ENCODE measurements at places on chromosomes 3 and 15.

DNA sequence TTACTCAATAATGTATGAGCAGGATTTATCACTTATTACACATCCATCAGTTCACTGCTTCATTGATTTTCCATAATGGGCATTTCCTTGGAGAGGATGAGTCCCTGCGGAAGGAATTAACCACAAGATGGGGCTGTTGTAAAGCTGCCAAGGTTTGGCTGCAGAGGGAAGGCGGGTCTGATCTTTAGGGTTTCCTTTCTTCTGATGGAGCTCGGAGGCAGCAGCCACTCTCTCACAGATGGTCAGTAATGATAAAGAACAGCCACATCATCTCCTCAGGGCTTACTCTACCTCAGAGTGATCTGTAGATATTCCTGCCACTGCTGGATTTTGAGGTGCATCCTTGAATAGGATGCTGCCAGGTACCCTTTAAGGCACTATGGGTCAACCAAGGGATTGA is 115.2 kb downstream of the USP13 start:
- peaks cover 11% of the 10 kb centered on the region for H3K4me1 ChIP-seq
- peaks cover 16% of the 10 kb centered on the region for H3K36me3 ChIP-seq
- no peaks in the 10 kb centered on the region for H3K27me3 ChIP-seq
- H3K4me3 ChIP-seq = no peak overlapping the region
- no peak overlapping the region for H3K27ac ChIP-seq

DNA sequence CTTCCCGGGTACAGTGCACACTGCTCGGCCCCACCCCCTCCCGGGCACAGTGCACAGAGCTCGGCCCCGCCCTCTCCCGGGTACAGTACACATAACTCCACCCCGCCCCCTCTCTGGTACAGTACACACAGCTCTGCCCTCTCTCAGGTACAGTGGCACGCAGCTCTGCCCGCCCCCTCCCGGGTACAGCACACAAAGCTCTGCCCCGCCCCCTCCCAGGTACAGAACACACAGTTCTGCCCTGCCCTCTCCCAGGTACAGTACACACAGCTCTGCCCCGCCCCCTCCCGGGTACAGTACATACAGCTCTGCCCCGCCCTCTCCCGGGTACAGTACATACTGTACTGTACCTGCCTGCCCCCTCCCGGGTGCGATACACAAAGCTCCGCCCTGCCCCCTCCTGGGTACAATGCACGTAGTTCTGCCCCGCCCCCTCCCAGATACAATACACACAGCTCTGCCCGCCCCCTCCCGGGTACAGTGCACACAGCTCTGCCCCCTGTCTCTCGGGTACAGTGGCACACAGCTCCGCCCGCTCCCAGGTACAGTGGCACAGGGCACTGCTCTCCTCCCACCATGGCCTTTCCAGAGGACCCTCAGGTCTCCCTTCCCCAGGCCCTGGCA is 16.4 kb upstream of the PRR20G start:
- no peak overlapping the region for H3K27ac ChIP-seq
- H3K4me3 ChIP-seq = no peak overlapping the region
- H3K27me3 ChIP-seq = peaks cover 3% of the 10 kb centered on the region
- H3K4me1 ChIP-seq = no peaks in the 10 kb centered on the region
- no peak for DNase-seq
- no peaks in the 10 kb centered on the region for H3K36me3 ChIP-seq

DNA sequence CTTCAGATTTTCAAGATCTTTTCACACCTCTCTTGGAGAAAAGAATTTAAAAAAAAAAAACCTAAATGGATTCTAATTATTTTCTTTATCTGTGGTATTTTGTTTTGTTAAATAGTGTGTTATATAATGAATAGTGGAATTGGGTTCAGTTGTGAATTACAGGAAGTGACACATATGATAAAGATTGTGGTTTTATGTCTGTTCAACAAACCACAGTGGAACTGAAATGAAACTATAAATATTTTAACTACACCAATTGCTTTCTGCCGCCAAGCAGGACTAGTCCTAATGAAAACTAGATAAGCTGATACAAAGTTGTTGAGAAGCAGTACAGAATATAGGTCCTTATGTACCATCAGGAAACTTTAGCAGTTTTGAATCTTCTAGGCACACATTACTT is 121.6 kb downstream of the UBE2E2 start:
- no peak for DNase-seq
- no peak overlapping the region for H3K27ac ChIP-seq
- peak overlapping the region; percentile 2 for H3K4me3 ChIP-seq
- H3K36me3 ChIP-seq = peaks cover 3% of the 10 kb centered on the region
- H3K4me1 ChIP-seq = peaks cover 14% of the 10 kb centered on the region

GRCh38 chr15:48556159-48556897 is 89.2 kb downstream of the FBN1 start:
- H3K4me3 ChIP-seq = no peak overlapping the region
- DNase-seq = no peak
- peaks cover 7% of the 10 kb centered on the region for H3K27me3 ChIP-seq
- H3K27ac ChIP-seq = no peak overlapping the region
- no peaks in the 10 kb centered on the region for H3K36me3 ChIP-seq

DNA sequence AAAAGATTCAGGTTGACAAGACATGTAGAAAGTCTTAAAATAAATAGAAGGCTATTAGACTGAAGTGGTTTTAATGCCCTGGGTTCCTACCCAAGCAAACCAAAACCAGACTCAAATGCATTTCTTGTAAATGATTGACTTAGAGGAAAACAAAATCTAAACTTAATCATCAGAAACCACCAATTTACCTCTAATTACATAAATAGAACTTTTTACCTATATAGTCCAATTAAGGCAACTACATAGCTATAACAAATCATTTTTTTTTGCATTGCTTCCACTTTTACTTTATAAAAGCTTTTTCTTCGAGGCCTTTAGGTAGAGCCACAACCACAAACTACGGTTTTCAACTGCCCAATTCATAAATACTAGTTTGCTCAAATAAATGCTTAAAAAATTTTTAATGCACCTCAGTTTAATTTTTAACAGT is 231.3 kb upstream of the ARHGEF26 start:
- no peaks in the 10 kb centered on the region for H3K36me3 ChIP-seq
- H3K4me1 ChIP-seq = no peaks in the 10 kb centered on the region
- H3K27me3 ChIP-seq = no peaks in the 10 kb centered on the region
- H3K27ac ChIP-seq = no peak overlapping the region
- DNase-seq = no peak
- no peak overlapping the region for H3K4me3 ChIP-seq

- peaks cover 34% of the 10 kb centered on the region for H3K36me3 ChIP-seq
- peaks cover 34% of the 10 kb centered on the region for H3K4me1 ChIP-seq
- H3K27ac ChIP-seq = peak overlapping the region; percentile 94
- H3K4me3 ChIP-seq = peak overlapping the region; percentile 95
- DNase-seq = no peak
Measured at GRCh38 chr15:66496951-66497501, 536 bp downstream of the SNAPC5 start.

- H3K36me3 ChIP-seq = no peaks in the 10 kb centered on the region
- H3K27ac ChIP-seq = no peak overlapping the region
- H3K27me3 ChIP-seq = no peaks in the 10 kb centered on the region
- DNase-seq = no peak
- H3K4me3 ChIP-seq = no peak overlapping the region
Measured at GRCh38 chr15:95148183-95148582, 916.8 kb downstream of the MCTP2 start.

- no peak for DNase-seq
- H3K27ac ChIP-seq = no peak overlapping the region
- no peaks in the 10 kb centered on the region for H3K4me1 ChIP-seq
- H3K27me3 ChIP-seq = no peaks in the 10 kb centered on the region
Measured at GRCh38 chr3:133836497-133837158, 31.0 kb downstream of the SRPRB start.

- peaks cover 10% of the 10 kb centered on the region for H3K27me3 ChIP-seq
- DNase-seq = no peak
- no peaks in the 10 kb centered on the region for H3K4me1 ChIP-seq
- no peaks in the 10 kb centered on the region for H3K36me3 ChIP-seq
- H3K4me3 ChIP-seq = no peak overlapping the region
Measured at GRCh38 chr3:99708207-99708745, 69.9 kb downstream of the COL8A1 start.

DNA sequence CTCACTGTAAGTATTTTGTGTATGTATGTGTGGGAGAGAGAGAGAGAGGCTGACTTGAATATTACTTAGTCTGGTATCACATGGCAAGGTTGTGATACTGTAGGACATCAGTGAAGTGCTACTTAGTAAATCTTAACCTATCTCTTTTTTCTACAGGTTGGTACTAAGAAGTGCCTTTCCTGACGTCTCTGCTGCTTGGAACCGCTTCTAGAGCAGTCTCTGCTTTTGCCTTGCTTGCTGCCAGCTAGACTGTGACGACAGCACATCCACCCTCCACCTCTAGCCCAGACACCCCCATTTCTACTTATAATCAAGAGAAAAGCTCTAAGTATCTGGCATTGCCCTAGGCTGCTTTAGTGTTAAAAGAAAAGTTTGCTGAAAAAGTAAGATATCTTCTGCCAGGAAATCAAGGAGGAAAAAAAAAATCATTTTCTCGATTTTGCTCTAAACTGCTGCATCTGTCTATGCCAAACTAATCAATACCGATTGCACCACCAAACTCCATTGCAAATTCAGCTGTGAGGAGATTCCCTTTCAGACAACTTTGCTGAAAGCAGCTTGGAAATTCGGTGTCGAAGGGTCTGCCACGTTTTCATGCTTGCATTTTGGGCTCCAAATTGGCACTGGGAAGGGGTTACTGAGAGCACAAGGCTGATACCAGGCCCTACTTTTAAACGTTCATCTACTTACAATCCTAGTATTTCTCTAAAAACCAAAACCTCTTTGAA is 30.7 kb downstream of the MBNL1 start:
- no peaks in the 10 kb centered on the region for H3K27me3 ChIP-seq
- DNase-seq = no peak
- H3K4me1 ChIP-seq = peaks cover 72% of the 10 kb centered on the region
- H3K4me3 ChIP-seq = peak overlapping the region; percentile 69

DNA sequence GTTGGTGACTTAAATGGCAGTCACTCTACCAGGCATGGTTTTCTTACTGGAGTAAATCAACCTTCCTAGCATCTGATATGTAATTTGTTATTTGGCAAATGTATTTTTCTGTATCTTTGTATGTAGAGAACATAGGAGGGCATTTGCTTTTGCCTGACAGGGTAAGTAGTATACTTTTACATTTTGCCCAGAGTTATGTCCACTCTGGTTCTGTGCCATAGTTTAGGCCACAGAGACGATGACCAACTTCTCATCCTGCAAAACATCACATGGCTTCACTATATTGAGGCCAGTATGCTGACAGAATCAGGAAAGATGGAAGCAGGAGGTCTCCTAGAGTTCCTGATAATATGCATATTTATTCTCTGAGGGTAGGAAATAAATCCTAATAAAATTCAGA is 23.1 kb upstream of the ULK4 start:
- no peak for DNase-seq
- H3K4me1 ChIP-seq = no peaks in the 10 kb centered on the region
- H3K36me3 ChIP-seq = no peaks in the 10 kb centered on the region
- H3K4me3 ChIP-seq = no peak overlapping the region
- no peak overlapping the region for H3K27ac ChIP-seq
- peaks cover 2% of the 10 kb centered on the region for H3K27me3 ChIP-seq

- no peaks in the 10 kb centered on the region for H3K27me3 ChIP-seq
- H3K36me3 ChIP-seq = peaks cover 36% of the 10 kb centered on the region
- DNase-seq = no peak
- peak overlapping the region; percentile 95 for H3K4me3 ChIP-seq
- H3K27ac ChIP-seq = peak overlapping the region; percentile 99
Measured at GRCh38 chr3:187139895-187140253, 578 bp upstream of the RPL39L start.

DNA sequence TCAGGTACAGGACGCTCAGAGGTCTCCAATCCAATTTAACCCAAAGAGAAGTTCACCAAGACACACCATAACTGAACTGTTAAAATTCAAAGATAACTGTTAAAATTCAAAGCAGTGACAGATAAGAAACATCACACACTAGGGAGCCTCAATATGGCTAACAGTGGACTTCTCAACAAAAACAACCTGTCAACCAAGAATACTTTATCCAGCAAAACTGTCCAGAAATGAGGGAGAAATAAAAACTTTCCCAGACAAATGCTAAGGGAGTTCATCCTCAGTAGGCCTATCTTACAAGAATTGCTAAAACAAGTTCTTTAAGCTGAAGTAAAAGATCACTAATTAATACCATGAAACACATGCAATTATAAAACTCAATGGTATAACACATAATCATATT is 36.3 kb upstream of the MYLK start:
- H3K36me3 ChIP-seq = peaks cover 70% of the 10 kb centered on the region
- peaks cover 6% of the 10 kb centered on the region for H3K4me1 ChIP-seq
- DNase-seq = no peak
- H3K27ac ChIP-seq = no peak overlapping the region

DNA sequence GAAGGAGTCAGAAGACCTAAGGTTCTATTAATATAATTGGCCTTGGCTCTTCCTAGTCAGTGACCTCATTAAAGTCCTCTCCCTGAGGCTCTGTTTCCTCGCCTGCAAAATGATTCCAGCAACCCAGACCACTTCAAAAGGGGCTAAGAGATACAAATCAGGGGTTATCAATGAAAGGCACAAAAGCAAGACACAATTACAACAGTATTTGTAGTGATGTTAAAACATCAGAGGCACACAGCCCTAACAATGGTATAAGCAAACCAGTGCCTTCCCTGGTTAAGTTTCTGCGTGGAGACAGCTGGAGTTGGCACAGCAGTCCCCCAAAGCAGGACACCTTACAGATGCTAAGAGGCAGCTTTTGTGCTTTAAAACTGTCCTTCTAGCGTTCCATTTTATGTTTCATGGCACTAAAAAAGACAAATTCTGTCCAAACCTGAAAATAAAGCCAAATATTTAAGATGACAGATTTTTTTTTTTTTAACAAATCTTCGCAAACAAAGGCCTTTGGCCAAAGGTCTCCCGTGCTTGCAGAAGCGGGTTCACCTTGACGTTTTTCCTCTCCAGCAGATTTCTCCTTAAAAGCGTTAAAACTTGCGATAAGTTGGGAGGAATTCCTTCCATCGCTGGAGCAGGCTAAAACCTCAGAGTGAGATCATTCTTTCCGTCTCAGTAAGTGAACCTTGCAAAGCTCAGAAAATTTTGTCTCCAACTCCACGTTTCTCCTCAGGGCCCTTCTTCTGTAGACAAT is 999 bp downstream of the ZNF280D start:
- peak overlapping the region; percentile 92 for H3K27ac ChIP-seq
- no peak for DNase-seq
- H3K4me3 ChIP-seq = peak overlapping the region; percentile 92
- peaks cover 5% of the 10 kb centered on the region for H3K27me3 ChIP-seq

GRCh38 chr3:37763309-37763708 is 98.4 kb upstream of the CTDSPL start:
- H3K4me3 ChIP-seq = no peak overlapping the region
- no peak overlapping the region for H3K27ac ChIP-seq
- DNase-seq = no peak
- H3K27me3 ChIP-seq = peaks cover 29% of the 10 kb centered on the region

DNA sequence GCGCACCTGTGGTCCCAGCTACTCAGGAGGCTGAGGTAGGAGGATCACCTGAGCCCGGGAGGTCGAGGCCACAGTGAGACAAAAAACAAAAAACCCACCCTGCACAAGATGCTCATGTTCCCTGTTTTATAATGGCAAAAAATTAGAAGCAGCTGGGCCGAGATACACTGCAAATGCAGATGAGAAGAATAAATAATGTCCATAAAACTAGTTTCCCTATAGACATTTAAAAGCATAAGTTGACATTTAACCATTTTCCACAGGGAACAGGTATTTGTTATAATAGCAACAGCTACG is 537 bp upstream of the SCAP start:
- peaks cover 20% of the 10 kb centered on the region for H3K4me1 ChIP-seq
- H3K4me3 ChIP-seq = peak overlapping the region; percentile 91
- no peaks in the 10 kb centered on the region for H3K27me3 ChIP-seq
- H3K27ac ChIP-seq = peak overlapping the region; percentile 90
- H3K36me3 ChIP-seq = no peaks in the 10 kb centered on the region
- DNase-seq = no peak

All from activated naive CD8-positive, alpha-beta T cell treated with anti-CD3 and anti-CD28 coated beads, Interleukin-2, amount 10 ng/mL, durations not matched to agents 7 days and 5 days (primary cell).